AG09309 (cell line): ENCODE measurements at places on chromosomes 1 and 21.
A peak's percentile ranks its signal among the peaks of the same experiment; 100 is the strongest.

- DNase-seq: no peak
Observed at GRCh38 chr1:244118109-244118761, 67.2 kb downstream of the ZBTB18 start.

DNA sequence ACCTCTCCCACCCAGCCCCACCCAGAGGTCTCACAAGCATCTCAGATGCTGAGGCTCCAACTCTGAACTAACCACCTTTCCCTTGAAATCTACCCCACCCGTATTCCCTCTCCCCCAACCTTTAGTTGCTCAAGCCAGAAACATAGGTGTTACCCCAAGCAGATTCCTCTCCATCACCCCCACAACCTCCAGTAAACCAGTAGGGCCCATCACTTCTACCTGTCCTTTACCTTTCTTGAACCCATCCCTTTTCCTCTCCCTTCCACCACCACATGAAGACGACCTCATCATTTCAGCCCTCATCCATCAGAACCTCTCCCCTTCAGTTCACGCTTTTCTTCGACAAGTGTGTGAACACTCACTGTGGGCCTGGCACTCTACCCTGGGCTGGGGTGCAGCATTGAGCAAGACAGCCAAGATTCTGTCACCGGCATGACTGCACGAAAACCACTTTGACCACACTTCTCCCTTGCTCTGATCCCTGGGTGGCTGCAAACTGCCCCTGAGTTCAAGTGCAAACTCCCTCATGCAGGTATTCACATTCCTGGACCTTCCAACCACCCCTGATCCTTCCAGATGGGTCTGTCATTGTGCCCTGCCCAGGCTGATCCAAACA is 65.5 kb upstream of the LAPTM5 start:
- no peak for DNase-seq

DNA sequence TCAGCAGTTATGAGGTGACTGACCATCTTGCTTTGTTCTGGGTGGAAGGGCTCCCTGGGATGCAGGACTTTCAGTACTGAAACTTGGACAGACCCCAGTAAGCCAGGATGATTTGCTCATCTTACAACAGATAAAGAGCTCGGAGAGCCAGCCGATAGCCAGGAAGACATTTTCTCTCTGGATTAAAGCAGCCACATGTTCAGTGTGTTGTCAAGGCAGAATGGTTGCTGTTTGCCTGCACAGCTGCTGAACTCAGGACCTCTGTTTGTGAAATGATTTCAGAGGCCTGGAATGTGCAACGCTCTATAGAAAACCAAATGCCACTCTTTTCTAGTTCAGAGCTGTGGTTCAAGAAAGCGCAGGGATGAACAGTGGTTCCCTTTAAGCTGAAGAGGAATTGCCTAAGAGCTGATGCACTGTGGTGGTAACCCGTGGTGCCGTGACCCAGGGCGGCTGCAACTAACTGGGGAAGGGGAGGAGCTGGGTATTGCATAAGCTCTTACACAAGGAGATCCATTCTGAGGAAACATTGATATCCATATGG is 40.7 kb downstream of the CASQ2 start:
- peak; percentile 74 for DNase-seq

DNA sequence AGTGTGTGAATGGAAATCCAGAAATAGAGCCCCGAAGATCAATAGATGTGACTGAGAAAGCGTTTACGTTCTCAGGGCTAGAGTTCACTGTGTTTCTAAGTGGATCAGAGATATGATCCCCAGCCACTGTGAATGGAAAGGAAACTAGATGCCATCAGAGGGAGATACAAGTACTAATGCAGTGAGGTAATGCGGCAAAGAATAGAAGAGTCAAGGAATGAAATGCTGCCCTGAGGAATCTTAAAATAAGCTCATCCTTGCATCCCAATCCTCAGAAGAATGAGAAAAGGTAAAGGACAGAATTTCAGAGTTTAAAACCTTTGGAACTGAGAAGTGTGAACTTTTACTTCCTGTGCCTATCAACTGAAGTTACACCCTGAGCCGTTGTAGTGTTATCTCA is 165.5 kb upstream of the ESRRG start:
- DNase-seq: no peak

- DNase-seq: no peak
Observed at GRCh38 chr21:38858026-38858811, 52.5 kb downstream of the ETS2 start.

DNA sequence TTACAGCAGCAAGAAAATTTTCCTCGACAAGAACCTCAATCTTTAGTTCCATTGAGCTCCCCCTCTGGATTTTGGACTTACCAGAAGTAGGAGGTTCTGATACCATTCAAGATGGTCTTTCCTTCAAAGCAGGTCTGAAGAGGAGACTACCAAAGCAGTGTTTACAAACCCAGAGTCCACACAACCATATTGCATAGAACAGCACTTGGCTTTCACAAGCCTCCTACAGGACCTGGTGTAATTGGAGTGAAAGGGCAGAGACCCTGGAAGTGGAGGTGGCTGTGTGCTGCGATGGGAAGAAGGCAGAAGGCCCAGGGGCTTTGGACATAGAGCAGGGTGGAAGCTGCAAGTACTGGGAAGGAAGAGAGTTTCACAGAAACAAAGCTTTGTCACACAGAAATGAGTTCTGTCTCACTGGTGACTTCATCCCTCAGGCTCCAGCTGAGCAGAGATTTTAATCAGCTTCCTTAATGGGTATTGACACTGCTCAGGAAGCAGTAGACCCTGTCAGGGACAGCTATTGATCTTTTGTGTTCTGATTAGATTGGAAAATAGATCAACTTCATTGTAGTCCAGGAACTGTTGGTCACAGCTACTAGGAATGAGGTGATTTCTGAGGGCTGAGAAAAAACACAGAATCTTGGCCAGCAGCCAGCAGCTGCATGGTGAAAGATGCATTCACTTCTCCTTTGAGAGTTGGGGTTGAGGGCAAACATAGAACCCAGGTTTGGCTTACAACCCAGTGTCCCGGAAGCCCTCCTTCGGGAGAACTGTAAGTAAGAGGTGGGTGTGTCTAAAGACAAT is 124.0 kb downstream of the SYT2 start:
- DNase-seq: no peak

DNA sequence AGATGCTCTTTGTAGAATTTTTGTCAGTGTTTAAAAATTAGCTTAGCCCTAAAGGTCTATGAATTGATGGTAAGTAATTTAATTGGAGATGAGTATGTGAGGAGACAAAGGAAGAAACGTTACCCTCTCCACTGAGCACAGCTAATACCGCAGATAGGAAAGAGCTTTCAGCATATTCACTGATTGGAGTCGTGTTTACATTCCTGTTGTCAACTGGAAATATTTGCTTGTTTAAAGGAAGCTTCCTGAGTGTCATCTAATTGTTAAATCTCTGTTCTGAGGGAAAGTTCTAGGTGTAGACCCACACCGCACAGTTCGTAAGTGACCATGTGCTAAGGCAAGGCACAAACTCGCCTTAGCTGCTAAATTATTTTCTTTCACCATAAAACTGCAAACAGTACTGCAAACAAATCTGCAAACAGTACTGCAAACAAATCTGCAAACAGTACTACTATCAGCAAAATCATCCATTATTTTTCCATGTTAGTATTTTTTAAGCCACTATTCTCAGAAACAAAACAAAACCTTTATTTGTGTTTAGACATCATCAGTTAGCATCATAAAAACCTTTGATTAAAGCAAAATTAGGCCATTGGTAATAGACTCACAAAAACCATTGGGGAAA is 32.6 kb downstream of the TOMM20 start:
- no peak for DNase-seq

DNA sequence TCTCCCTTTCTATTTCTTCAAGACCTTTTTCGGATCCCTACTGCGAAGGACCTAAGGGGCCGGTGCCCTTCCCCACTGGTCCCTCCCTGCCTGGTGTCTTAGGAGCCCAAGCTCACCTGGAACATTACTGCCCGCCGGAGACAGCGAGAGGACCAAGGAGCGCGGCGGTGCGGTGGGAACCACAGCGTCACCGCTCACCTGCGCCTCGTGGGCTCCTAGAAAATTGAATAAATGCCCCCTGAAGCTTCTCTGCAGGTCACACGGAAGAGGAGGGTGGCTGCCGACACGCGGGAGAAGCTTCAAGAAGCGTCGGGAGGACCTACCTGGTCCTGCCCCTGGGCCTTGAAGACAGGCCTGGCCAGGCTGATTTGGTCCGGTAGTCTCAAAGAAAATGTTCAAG is 65.2 kb downstream of the PPIAL4A start:
- DNase-seq: no peak

DNA sequence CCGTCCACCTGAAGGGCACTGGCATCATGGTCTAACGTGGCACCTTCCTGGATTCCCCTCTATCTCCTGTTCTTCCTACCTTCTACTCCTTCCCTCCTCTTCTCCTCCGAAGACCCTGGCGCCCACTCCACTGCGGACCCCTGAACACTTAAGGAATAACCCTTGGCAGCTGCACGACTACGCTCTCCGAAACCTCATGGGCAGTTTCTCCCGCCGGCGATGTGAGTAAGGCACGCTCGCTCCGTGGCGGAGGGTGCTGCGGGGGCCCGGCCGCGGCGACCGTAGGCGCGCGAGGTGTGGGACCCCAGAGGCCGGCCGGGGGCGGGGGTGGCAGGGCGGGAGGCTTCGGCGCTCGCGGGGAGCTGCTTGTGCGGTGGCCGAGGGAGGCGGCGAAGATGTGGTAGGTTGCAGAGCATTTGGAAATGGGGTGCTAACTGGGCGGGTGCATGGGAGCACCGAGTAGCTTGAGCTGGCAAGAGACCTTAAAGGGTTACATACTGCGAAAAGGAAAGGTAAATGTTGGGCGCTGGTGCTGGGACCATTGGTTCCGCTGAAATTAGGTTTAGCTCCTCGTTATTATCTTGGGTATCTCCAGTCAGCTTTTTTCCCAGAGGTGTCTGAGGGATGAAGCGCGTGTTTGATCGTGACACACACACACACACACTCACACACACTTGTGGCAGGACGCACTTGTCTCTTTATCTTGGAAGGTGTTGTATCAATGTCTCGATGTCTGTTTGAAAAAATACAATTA is 876 bp downstream of the LRRC7 start:
- no peak for DNase-seq

GRCh38 chr1:245772325-245772724 is 617.5 kb downstream of the KIF26B start:
- DNase-seq: no peak
